H7 (cell line): ENCODE measurements at places on chromosomes 11 and 22. TPM values are rescaled to one million over a fixed set of nuclear protein-coding genes. Genes with fewer than 3 reads are reported as not detected.
A peak's percentile ranks its signal among the peaks of the same experiment; 100 is the strongest.

Gene AP1B1
- total RNA-seq: 119 and 121 TPM in 2 replicates

Gene ZNF214
- total RNA-seq: 1.1 and 1.6 TPM in 2 replicates

Gene YPEL1
- 2.2 and 6.4 TPM in 2 replicates for total RNA-seq

Gene DPP3
- total RNA-seq: 146 and 156 TPM in 2 replicates

Gene SDHD
- 194 and 218 TPM in 2 replicates for total RNA-seq

Gene NTM
- total RNA-seq: 2.7 and 4.7 TPM in 2 replicates

Gene BTBD18
- not detected in 2 replicates for total RNA-seq

Gene PYGM
- 2.9 and 6.4 TPM in 2 replicates for total RNA-seq

Gene C11orf52
- total RNA-seq: 0.33 and 1.7 TPM in 2 replicates

Gene KCNJ4
- total RNA-seq: 3.4 and 5.9 TPM in 2 replicates

Gene MMP10
- total RNA-seq: not detected in 2 replicates

Gene RTCB
- total RNA-seq: 148 and 153 TPM in 2 replicates

Gene C11orf91
- not detected in 2 replicates for total RNA-seq

Gene MS4A3
- total RNA-seq: not detected in 2 replicates

GRCh38 chr11:8038393-8038792, 42.6 kb upstream of the TUB start:
- no peak for DNase-seq

- peak; percentile 68 for DNase-seq
Observed at GRCh38 chr11:64802370-64803157, 450 bp downstream of the MAP4K2 start.

GRCh38 chr22:48706934-48707762, 1120.5 kb downstream of the BRD1 start:
- DNase-seq: peak; percentile 42

DNA sequence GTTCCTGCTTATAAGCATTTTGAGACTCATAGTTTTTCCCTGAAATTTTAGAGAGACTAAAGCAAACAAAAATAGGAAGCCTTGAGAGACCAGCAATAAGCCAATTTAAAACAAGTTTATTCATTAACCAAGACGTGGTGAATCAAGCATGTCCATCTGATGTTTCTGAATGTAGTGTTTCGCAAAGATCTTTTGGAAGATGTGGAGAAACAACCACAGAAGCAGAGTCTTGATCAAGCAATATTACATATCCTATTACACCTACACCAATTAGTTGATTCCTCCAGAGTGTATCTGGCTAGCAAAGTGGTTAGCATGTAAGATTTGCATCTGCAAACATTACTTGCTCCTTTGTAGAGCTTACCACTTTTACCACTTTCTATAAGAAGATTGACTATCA, at the start of gene OVCH2:
Gene OVCH2, minus strand, starts transcription at position 101 of the 400 bp plus-strand sequence. Its CDS starts 83 bp downstream, at position 18.
- no peak for DNase-seq

- DNase-seq: no peak
Observed at GRCh38 chr11:34305193-34305592, 52.6 kb downstream of the ABTB2 start.

GRCh38 chr22:20751185-20751851, 22.6 kb upstream of the SERPIND1 start:
- DNase-seq: peak; percentile 83

- no peak for DNase-seq
Observed at GRCh38 chr11:46860218-46860617, 14.1 kb upstream of the CKAP5 start.

- no peak for DNase-seq
Observed at GRCh38 chr11:20238712-20239111, 78.4 kb upstream of the DBX1 start.

- DNase-seq: no peak
Observed at GRCh38 chr22:19103880-19104821, 18.1 kb downstream of the DGCR2 start.

DNA sequence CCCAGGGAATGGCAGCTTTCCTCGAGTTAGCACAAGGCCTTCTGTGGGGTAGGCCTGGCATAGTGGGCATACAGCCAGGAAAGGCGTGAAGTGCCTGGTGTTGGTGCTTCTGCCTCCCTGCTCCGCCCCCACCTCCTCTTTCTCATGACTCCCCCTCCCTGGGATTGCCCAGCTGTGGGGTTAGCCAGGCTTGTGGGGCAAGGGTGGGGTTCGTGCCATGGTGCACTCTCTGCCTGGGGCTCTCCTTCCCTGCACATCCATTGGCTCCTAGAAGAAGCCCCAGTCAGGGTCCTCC, 236.8 kb upstream of the NCAM1 start:
- DNase-seq: no peak

DNA sequence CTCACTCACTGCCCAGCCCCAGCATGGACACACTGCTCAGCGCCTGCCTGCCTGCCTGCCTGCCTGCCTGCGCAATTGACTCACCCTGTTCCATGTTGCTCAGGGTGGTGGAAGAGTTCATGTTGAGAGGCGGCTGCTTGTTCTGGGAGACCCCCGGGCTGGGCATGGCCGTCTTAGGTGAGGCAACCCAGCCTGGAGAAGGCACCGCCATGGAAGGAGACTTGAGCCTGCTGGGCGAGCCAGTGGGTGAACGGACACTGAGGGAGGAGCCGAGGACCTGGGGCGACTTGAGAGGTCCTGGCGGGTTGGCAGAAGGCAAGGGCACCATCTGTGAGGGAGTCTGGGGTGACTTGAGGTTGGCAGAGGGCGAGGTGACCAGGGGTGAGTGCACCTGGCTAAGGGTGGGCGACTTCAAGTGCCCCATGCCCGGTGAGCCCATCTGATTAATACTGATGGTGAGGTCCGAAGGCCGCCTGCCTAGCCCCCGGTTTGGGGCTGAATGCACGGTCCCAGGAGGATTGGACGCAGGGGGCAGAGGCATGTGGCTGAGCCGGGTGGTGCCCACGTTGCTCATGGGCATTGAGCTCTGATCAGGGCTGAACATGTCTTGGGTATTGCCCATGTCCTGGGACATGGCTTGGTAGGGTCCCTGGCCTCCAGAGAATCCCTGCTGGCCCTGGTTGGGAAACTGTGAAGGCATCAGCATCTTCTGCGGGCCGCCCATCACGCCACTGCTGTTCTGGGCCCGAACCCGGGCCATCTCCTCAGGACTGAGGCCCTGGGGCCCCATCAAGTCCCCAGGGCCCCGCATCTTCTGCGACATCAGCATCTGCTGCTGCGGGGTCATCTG, 17.1 kb downstream of the CXCR5 start:
- peak; percentile 39 for DNase-seq

DNA sequence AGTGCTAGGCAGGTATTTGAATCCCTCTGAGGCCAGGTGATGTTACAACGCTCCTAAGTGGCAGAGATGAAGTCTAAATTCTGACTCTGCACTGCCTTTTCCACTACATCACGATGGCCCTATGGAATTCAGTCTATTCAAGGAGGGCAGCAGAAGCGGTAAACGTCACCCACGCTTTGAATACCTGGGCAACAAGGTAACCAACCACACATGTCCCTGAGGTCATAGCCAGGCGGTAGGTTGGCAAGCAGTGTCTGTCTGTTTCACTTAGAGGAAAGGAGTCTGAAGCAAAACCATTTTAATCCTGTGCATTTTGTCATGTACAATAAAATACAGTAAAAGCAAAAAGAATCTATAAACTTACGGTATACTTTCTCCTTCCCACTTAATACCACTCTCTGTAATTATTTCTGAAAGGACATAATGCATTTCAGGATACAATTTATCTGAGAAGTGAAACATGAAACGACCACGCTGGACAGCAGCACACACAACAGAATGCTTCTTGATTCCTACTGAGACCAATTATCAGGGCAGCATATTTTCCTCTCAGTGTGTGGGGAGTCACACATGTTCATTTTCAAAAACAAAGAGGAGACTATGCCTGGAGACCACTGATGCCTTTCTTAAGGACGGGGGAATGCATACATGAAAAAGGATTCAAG, 51.3 kb downstream of the PRDM10 start:
- DNase-seq: no peak

DNA sequence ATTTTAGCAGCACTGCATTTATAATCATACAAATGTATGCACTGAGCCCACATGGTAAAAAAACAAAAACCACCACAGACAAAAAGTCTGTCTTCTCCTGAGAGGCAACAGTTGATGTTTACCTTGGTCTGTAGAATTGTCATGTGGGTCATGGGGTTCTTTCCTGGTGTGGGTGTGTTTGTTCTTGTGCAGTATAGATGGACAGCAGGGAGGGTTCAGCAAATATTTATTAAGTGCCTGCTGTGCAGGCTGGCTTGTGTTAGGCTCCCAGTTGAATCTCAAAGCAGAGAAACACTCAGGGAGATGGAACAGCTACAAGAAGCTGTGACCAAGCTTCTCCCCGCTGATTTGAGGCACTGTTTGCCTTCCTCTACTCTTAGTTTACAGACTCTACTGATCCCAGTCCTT, 82.2 kb downstream of the PISD start:
- no peak for DNase-seq

DNA sequence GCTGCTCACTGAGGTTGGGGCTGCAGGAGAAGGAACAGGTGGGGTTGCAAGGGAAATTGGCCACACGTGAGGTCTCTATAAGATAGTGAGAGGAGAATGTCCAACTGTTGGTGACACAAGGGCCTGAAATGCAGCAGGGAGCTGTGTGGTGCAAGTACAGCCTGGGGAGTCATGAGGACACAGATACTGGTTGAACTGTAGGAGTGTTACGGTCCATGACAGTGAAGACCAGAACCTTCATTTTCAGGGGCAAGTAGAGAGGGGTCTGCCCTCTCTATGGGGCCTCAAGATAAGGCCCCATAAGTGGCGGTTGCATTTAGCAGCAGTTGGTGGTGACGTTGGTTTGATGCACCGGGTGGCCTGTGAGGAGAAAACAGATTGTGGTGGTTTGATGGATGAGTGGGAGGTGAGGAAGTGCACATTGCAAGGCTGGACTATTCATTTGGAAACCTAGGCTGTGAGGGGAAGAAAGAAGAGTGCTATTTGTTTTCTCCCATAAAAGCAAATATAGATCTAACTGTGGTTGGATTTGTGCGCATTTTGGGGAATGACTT, 39.4 kb downstream of the MICAL2 start:
- DNase-seq: no peak

GRCh38 chr11:63444160-63444559, 46.8 kb downstream of the PLAAT5 start:
- no peak for DNase-seq

GRCh38 chr11:1564535-1565172, 7.4 kb downstream of the DUSP8 start:
- DNase-seq: peak; percentile 98

GRCh38 chr22:19664951-19665783, 49.1 kb upstream of the SEPTIN5 start:
- no peak for DNase-seq

DNA sequence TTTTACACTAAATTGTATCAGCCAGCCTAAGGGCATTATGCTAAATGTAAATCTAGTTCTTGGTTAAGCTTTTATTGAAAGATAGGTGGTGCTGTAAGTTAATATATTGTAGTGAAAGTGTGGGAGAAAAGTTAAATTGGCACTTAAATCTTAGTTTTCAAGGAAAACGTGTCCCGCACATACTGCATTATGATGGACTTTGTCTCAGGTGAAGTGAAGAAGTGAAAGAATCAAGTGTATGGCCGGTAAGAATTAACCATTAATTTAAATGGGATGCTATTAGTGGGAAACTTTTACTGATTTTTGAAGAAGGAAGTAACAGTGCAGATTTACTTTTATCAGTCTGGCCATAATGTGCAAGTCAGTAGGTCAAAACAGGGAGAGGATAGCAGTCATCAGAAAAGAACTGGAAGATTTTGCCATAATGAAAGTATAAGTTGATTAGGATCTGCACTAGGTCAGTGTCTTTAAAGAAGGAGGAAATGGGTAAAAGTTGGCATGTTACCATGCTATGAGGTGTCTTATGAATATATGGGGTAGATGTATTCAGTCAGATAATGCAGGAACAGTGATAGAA, 81.6 kb downstream of the PDHX start:
- DNase-seq: no peak

- DNase-seq: no peak
Observed at GRCh38 chr11:15119826-15120225, 5.1 kb downstream of the INSC start.

GRCh38 chr11:124877910-124878758, 12.9 kb downstream of the ROBO3 start:
- DNase-seq: peak; percentile 48

GRCh38 chr11:32704261-32704660, 90.2 kb downstream of the CCDC73 start:
- no peak for DNase-seq

DNA sequence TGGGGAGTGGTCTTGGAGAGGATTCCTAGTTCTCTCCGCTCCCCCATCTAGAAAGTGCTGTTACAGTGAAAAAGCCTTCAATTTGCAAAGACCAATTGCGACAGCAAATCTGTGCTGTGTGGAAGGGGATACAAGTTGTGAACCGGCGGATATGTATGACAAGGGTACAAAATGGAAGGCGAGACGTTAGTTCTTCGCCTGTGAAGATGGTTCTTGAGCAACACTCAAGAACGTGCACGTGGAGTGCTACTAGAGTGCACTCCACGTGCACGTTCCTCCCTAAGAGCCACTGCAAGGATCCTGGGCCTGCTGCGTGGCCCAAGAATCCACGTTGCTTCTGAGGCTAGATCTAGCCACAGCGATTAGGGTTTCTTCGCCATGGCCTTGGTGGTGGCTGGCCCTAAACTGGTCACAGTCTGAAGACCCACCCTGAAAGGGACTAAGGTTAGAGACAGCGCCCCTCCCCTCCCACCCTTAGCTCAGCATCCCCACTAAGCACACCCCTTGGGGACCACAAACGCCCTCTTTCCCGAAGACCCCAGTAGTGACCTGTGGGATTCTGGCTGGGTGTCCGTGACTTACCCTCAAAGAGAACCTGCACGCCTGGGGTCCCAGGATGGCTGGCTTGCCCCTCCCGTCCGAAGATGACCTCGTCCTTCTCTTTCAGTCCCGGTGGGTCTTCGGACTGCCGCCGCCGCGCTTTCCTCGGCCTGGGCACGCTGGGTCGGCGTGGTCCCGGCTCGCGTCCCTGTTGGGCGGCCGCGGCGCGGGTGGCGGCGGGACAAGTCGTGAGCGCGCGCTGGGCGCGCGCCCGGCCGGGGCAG, 519 bp upstream of the PDE3B start:
- DNase-seq: no peak

- DNase-seq: no peak
Observed at GRCh38 chr11:9109858-9110731, 18.7 kb upstream of the SCUBE2 start.

GRCh38 chr22:44628835-44629234, 73.2 kb upstream of the PRR5 start:
- DNase-seq: no peak

DNA sequence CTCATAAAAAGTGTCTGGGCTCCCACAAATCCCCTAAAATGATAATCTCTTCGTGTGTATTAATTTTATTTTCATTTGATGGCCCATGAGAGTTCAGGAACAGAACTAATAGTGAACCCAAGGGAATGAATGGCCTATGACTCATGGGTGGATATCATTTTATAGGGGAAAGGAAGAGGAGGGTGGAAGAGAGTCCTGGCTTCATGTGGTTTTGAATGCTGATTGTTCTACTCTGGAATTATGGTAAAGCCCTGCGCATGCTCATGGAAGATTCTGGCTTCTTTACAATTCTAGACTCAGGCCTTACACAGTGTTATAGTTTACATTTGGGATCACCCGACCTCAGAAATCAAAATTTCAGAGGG, 35.2 kb downstream of the MAML2 start:
- no peak for DNase-seq

- DNase-seq: no peak
Observed at GRCh38 chr22:41681616-41682015, 7.1 kb downstream of the SNU13 start.
